Activated CD4-positive, CD25-positive, alpha-beta regulatory T cell (primary cell): ENCODE measurements at places on chromosomes 16 and 17.

DNA sequence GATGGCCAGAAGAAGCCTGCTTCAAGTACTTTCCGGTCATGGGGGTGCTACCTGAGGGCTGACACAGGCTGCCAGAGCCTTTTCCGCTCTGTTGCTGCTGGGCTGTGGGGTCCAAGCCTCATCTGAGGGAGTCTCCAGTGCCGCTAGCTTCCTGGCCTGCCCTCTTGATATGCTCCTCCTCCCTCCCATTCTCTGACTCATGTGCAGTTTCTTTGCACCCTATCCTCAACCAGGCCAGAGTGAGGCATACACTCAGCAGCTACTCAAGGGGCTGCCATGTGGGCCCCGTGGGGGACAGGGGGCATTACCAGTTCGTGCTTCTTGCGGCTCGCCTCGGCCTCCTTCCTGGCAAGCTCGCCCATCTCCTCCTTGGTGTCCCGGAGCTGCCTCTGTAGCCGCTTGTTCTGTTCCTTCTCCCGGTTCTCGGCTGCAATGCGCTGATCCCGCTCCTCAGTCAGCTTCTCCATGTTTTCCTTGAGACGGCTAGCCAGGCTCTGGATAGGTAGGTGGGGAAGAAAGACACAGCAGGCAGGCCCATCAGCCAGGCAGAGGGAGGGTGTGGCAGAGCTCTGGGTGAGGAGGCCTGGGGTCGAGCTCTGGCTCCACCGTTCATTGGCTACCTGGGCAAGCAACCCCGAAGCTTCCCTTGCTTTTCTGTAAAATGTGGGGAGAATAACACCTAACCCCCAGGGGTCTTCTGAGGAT lies 43.8 kb downstream of the PIPOX start:
- no peak for DNase-seq

- no peak for DNase-seq
Observed at GRCh38 chr16:81210807-81211206, 27.7 kb upstream of the BCO1 start.

DNA sequence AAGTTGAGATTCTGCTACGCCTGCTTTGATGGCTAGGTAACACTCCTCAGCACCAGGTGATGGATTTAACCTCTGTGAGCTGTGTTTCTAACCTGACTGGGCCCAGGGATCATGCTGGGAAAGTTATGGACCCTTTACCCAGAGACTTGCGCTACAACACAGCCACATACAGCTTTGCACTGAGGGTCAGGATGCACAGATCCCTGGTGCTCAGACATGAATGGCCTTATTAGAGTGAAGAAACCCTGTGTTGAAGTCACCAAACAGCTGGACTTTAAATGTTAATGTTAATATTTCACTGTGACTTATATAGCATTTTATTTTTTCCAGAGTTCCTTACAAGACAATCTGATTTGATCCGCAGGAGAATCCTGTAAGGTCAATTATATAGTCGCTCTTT lies 114.3 kb downstream of the MSI2 start:
- DNase-seq = no peak

DNA sequence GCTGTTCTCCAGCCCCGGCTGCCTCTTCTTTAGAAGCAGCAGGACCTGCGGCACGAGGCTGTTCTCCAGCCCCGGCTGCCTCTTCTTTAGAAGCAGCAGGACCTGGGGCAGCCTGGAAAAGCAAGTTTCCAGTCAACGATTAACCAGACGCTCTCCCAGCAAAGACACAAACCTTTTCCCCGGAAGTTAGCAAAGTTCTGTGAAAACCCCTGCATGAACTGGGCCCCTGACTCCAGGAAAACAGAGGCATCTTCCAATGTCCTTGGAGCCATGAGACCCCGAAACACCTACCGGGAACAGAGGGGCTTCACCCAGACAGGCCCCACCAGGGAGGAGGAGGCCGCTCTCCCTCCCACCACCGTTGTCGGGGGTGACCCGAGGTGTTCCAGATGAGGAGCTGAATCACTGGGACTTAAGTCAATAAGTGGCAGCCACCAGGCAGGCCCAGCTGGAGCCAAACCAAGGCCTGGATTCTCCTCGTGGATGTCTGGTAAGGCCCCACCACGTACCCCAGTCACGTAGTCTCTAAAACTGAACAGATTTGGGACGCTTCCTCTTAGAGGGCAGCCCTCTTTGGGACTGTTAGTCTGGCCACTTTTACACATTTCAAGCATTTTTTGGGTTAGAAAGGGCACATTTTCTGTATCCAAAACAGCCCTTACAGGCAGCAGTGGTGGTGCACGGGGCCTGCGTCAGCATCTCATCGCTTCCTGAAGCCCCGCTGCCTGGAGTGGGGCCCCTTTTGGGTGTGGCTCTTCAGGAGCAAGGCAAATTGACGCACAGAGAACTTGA lies at the start of gene RPH3AL:
Gene RPH3AL, minus strand, starts transcription at position 387 of the 792 bp plus-strand sequence. CDS start 25,264 bp downstream, outside the sequence.
- no peak for DNase-seq

GRCh38 chr16:53061701-53062159 lies 6.9 kb downstream of the CHD9 start:
- DNase-seq = no peak

DNA sequence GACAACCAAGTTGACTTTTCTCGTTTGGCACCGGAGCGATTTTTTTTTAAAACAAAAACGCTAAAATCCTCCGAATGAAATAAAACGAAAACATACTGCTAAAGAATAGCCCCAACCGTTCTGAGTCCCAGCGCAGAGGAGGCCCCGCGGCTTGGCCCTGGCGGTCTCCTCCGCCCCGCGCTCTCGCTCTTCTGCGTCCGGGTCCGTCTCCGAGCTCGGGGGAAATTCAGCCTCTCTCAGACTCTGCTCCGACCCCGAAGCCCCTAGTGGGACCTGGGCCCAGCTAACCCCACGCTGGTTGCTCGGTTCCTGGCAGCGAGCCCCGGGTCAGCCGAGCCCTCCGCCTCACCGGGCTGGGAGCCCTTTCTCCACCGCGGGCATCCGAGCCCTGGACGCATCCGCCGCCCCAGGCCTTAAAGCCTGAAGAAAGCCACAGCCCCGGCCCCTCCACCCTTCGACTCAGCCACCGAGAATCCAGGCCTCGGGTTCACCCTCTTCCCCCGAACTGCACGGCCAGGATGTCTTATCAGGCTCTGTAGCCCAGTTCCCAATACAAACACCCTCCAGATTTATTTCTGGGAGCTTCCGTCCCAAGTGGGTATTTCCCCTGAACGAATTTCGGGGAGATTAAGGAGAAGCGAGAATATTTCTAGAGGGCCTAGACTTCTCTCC lies 1.2 kb downstream of the TBX2 start:
- no peak for DNase-seq

GRCh38 chr17:68498479-68499326 lies 13.5 kb upstream of the PRKAR1A start:
- DNase-seq = no peak

- DNase-seq = no peak
Observed at GRCh38 chr16:23962001-23962400, 126.2 kb downstream of the PRKCB start.
